ENCODE measurements at places on chromosomes 2 and 18. TPM values are rescaled to one million over a fixed set of nuclear protein-coding genes. Genes with fewer than 3 reads are reported as not detected.

Gene SERPINB11
- total RNA-seq: not detected

Gene IL1A
- total RNA-seq: 0.20 TPM

Gene RUFY4
- 0.10 TPM for total RNA-seq

Gene FZD7
- 50.2 TPM for total RNA-seq

Gene KIAA2012
- 0.10 TPM for total RNA-seq

Gene TLX2
- total RNA-seq: not detected

Data from skin of body (tissue), 3 donors.